Foreskin keratinocyte (primary cell): ENCODE measurements at places on chromosomes 7 and 10. TPM values are rescaled to one million over a fixed set of nuclear protein-coding genes. Genes with fewer than 3 reads are reported as not detected.

- no peak for DNase-seq
Measured at GRCh38 chr10:60343254-60343653, 46.4 kb downstream of the ANK3 start.

GRCh38 chr10:71766717-71767419, 6.5 kb downstream of the VSIR start:
- DNase-seq = peak; percentile 79

DNA sequence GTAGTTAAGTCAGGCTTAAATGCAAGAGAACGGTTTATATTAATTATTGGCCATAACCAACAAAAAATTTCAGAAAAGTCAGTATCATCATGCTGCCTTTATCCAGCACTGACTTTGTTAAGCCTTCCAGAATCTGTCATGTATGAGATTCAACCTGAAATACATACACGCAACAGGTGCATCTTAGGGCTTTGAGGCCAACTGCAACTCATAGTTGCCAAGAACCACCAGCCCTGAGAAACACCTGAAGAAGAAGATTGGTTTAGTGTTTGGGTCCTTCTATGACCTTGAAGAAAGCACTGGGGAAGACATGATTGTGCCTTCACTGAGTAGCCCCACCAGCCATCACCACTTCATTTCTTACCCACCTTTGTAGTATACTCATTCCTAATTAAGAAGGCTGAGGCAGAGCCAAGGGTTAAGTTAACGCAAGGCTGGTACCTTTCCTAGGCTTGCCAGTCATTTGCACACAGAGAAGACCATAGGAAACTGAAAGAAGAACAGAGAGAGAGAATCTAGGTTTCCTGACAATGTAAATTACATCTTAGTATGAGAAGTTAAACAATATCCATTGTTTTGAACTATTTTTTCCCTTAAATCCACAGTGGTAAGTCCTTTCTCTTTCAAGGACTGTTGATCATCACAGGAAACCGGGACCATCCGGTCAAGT, 200.1 kb upstream of the PRKCQ start:
- no peak for DNase-seq

- DNase-seq = no peak
Measured at GRCh38 chr7:7817748-7818147, 99.3 kb upstream of the RPA3 start.

GRCh38 chr10:18290651-18291313, 150.6 kb downstream of the CACNB2 start:
- DNase-seq = no peak

GRCh38 chr10:130357226-130357625, 221.0 kb downstream of the GLRX3 start:
- DNase-seq = no peak

GRCh38 chr10:74450602-74451001, 299.6 kb downstream of the ADK start:
- DNase-seq = no peak

DNA sequence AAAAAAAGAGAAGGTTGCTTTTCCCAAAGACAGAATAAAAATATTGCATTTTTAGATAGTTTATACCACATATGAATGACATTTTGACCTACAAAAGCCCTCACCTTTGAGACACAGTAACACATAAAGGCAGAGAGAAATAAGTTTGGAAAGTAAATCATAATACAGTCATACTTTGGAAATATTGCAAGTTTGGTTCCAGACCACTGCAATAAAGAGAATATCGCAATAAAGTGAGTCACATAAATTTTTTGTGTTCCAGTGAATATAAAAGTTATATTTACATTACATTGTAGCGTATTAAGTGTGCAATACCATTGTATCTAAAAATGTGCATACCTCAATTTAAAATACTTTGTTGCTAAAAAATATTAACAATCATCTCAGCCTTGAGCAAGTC, 40.3 kb downstream of the CCDC71L start:
- no peak for DNase-seq

DNA sequence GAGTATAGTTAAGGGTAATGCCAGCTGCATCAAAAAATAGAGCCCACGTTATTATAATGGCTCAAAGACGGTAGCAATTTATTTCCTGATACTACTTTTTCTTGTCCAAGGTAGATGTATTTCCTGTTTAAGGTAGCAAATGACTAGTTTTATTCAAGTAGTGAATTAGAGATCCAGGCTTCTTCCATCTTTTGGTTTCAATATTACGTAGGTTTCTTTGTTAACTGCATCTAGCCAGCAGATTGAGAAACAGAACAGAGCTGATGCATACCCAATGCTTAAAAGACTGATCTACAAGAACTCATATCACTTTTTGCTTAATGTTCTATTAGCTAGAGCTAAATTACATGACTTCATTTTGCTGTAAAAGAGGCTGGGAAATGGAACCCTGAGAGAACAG, 992.1 kb downstream of the NRG3 start:
- DNase-seq = no peak

DNA sequence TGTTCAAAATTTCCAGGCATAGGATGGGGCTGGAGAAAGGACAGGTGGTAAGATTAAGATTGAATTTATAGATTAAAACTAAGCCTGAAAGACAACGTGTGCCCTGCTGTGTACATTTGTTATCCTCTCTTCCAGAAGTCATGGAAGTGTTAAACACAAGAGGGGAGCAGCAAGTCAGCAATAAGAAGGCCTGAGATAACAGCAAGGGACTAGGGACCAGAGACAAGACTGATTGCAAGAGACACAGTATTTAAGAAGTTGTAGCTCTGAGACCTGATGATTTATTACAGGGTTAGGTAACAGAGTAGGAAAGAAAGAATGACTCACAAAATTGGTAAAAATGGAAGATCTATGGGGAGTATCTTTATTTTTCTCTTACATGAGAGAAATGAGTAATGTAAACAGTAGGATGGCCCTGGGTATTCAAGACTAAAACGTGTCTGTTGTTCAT, 55.7 kb upstream of the COL1A2 start:
- peak; percentile 63 for DNase-seq

GRCh38 chr10:126278851-126279250, 109.4 kb downstream of the ADAM12 start:
- DNase-seq = no peak

DNA sequence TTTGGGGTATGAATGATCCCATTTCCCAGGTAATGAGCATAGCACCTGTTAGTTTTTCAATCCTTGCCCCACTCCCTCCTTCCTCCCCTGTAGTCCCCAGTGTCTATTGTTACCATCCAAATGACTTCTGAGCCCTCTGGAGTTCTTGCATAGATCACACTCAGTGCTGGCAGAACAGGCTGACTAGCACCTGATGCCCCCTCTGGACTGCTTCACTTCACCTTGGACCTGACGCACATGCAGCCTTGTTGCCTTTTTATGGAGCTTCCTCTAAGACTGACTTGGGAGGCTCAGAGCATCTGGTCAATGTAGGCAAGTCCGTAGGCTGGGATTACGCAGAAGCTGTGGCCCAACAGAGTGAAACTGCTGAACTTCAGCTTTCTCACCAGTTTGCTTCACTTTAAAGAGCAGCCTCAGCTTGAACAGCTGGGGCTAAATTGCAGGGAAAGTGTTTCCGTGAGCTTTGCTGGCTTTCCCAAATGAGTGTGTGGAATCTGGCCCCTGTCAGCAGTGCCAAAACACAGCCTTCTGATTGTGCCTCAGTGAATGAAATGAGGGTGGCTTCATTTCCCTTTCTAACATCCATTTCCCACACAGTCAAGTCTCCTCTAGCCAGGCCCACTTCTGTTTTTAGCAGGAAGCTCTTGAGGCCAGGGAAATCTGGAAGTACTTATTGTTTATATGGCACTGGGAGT, 48.5 kb downstream of the NXPH1 start:
- no peak for DNase-seq

DNA sequence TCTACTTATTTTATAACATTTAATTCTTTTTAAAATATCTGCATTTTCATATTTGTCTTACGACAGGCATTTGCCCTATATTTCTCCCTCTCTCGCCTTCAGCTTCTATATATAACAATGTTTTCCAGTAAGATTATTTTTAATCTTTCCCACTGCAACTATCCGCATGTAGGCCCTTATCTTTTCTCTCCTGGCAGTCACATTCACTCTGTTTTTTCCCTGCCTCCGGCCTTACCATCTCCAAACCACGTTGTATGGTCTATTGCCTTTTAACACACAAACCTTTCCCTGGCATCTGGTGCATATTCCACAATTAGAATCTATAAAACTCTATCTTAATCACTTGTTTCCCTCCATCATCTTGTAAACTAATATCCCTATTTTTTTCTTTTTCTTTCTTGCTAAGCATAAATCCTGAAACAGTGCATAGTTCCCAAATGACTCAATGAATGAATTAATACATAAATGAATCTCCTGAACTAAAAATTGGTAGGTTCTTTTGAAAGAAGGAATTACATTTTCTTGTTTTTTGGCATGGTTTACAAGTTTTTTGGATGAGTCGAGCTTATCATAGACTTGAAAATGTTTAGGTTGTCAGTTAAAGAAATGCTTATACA, 173.2 kb downstream of the SEMA3A start:
- no peak for DNase-seq

DNA sequence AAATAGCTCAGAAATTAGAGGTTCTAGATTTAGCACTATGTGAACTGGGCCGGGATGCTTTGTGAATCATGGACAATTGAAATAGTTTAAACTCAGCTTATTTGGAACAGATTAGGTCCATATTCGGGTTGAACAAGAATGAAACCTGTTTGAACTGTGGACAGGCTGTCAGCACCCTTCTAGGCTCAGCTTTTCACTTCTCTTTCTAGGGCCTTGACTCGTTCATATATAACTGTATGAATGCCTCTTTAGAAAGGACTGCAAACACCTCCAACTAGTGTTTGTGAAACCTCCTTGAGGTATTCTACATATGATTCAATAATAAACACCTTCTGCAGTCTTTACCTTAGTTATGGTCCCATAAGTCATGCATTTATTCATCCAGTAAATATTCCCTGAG, 115.6 kb downstream of the REEP3 start:
- no peak for DNase-seq

GRCh38 chr7:67105377-67105776, 108.7 kb downstream of the TYW1 start:
- DNase-seq = no peak

DNA sequence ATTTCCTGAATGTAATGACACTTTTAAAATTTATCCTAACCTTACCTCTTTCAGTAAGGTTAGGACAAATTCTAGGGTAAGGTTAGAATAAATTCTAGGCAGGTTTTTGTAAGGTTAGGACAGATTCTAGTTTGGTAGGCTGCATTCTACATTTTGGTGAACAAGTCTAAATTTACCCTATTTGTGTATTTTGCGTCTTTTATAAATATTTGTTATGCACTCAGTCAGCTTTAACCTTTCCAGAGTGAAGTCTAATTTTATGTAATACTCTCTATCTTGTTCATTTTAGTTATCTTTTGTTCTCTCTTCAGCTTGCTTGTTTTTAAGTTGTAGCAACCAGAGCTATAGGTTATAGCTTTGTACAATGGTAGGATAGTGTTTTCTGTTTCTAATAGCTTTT, 54.0 kb downstream of the GLCCI1 start:
- DNase-seq = no peak

- no peak for DNase-seq
Measured at GRCh38 chr7:90671571-90671970, 75.5 kb downstream of the CDK14 start.

GRCh38 chr7:133742709-133743538, 384.2 kb upstream of the LRGUK start:
- peak; percentile 23 for DNase-seq

DNA sequence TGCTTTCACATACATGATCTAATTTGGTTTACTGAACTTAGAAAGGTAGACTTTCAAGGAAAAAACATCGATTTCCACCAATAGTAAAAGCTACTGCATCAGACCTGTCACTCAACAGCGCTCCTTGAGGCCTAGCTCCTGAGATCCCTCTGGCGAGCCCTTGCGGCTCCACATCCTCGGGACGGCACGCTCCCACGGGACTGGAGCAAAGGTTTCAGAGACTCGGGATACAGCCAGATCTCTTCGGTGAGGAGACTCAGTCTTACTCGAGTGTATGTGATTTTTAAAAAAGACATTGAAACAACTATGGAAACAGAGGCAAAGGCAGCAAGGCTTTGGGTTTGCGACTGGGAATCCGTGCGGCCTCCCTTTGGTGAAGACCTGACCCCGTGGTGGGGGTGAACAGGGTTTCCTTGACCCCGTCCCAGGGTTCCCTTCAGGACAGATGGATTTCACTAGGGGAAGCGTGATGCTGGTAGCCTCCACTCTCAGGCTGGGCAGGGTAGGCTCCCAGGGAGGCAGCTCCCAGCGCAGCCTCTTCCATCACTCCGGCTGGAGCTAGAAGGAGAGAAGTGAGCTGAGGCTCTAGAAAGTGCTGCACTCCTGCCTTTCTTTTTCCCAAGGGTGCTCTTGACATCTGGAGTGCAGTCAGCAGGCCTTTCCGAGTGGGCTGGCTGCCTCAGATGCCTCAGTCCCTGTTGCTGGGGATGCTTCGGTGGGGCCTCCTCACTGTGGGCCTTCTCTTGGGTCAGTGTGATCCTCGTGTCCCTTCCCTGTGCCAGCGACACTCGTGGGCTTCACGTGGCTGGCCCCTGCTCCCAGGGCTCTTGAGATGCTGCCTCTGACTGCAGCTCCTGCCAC, 5.8 kb upstream of the ATP6V0E2 start:
- DNase-seq = no peak

- no peak for DNase-seq
Measured at GRCh38 chr7:155766966-155767916, 45.0 kb downstream of the SHH start.

DNA sequence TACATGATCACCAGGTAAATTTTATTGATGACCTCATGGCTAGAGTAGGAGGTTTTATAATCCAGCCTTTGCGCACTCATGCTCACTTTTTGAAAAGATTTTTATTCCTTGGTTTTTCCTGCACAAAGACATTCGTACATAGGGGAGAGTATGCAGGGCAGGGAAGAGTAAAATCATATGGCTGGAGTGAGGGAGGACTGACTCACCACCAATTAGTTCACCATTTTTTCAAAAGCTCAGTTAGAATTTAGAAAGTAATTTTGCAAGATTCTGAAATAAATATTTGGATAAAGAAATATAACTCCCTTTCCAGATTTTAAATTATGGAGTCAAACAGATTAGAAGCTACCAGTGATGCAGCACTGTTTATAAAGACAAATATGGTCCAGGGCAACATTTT, 111.9 kb downstream of the SEMA3D start:
- DNase-seq = peak; percentile 4

Gene AGR2
- 1.5 and 2.1 TPM in 2 replicates for polyA plus RNA-seq

Gene BAG3
- polyA plus RNA-seq = 73.6 and 74.2 TPM in 2 replicates

Gene LBX1
- polyA plus RNA-seq = not detected in 2 replicates

Gene CPA5
- polyA plus RNA-seq = 0.29 and 0.51 TPM in 2 replicates

Gene NRBF2
- polyA plus RNA-seq = 15.8 and 17.1 TPM in 2 replicates

Gene VWC2
- polyA plus RNA-seq = not detected in 2 replicates

Gene SYT15
- polyA plus RNA-seq = 0.10 and 0.13 TPM in 2 replicates

Gene CTAGE15
- polyA plus RNA-seq = 0.11 and 0.51 TPM in 2 replicates

Gene ZPBP
- not detected in 2 replicates for polyA plus RNA-seq
